ENCODE measurements at places on chromosomes 3 and 15.
A peak's percentile ranks its signal among the peaks of the same experiment; 100 is the strongest.

DNA sequence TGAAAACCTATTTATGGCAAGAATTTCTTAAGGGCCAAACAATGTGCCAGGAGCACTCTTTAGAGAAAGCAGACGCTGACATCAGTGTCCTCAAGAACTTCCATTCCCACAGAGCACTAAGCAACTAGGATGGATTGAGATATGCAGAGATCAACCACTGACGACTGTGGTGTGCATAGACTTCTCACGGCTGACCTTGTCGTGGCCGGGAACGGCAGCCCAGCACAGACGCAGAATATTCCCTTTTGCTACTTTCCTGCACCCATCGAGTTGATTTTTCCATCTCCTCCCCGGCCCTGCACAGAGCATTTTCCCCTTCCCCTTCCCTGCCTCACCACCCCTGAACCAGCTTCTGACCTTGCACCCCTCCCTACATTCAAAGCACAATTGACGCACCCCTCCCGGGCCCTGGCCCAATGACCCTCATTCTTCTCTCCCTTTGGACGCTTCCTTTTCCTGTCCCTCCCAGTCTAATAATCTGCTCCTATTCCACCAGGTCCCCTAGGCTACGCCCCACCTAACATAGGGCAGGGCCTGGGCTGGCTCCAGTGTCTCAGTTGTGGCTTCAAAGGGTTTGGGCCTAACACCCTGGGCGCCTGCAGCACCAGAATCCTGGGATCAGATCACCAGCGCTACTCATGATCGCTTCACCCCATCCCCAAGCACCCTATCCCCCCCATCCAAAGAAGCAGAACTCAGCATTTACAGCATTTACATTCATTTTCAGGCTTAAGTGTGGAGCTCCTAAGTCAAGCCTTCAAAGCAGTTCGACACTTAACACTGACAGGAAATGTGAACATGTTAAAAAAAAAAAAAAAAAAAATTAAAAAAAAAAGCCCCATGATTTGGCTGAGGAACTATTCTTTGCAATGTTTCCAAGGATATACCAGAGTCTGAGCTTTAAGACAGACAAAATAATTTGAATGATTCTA is 151.2 kb downstream of the FOXP1 start:
- DNase-seq: no peak

- no peak for DNase-seq
Measured at GRCh38 chr3:157453824-157454223, 17.2 kb downstream of the PTX3 start.

GRCh38 chr3:13497386-13497785 is 17.3 kb downstream of the HDAC11 start:
- DNase-seq: no peak

- no peak for DNase-seq
Measured at GRCh38 chr3:156143136-156143535, 22.8 kb downstream of the KCNAB1 start.

DNA sequence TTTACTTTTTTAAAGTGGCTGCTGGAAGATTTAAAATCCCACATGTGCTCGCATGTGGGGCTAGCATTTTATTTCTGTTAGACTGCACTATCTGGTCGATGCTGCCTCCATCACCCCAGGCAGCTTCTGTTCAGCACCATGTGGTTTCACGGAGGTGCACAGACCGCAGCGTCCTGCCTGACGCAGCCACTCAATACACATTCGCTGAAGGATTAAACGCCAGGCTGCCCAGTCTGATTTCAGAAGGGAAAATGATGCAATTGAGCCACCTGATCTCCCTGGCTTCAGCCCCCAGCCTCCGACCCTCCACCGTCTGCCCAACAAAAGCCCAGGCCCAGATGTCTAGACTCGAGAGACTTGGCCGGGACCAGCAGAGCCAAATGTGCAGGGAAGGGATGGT is 84.5 kb downstream of the MEGF11 start:
- no peak for DNase-seq

- DNase-seq: peak; percentile 15
Measured at GRCh38 chr3:45225465-45226205, 452 bp downstream of the TMEM158 start.

Data from stimulated activated CD4-positive, alpha-beta T cell treated with anti-CD3 and anti-CD28 coated beads, Interleukin-1b, Interleukin-23, amount 100 ng/mL, for 4 hours (primary cell).